ENCODE measurements at places on chromosomes 6 and 20.

GRCh38 chr20:37622728-37623127 is 71.1 kb upstream of the CTNNBL1 start:
- no peak for DNase-seq

DNA sequence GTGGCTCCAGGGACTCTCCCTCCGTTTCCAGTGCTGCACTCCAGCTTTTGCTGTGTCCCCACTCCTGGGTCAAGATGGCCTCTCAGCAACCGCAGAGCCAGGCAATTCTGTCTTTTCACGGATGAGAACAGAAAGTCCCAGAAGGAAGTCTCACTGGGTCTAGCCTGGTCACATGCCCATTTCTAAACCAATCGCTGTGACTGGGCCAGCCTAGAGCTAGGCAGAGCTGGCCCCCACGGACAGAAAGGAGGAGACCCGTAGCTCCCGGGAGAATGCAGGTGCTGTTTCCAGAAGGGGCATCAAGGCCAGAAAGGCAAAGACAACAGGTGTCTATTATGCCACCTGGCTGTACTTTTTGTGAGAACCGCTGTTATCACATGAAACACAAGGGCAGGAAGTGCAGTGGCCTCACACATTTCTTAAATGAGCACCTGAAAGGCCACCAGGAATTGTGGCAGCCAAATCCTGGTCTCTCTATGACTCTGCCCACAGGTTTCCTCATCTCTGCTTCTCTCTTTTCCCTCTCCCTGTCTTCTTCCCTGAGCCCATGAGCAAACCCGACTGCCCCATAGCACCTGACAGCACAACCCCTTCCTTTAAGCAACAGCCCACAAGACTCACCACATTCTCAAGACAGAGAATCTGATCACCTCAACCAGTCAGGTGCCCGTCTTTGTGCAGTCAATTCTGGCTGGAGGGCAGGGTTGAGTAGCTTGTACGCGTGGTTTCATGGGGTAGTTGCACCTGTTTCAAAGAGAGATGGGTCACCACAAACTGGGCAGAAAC is 37.1 kb upstream of the B4GALT5 start:
- no peak for DNase-seq

DNA sequence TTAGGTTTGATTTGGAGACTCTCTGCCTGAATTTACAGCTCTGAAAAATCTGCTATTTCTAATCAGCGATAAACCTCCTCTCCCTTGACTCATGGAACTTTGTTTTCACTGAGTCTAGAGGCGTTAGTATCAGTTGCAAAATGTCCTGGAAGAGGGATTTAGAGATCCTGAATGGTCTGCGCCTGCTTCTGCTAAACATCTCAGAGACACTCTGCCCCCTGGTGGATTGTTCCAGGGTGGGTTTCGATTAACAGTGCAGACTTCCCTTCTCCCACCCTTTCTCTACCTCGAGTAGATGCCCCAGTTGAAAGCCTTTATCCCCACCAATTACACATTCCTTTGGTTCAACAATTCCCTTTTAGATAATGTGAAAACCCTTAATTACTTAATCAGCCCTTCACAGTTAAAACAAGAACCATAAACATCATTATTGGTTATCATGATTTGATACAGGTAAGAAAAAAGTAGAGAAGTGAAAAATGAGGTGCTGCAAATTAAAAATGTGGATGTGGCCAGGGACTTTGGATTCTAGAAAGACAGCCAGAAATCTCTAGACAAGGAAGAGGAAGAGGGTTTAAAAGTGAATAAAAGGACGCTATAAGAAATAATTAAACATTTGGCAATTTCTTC is 5.5 kb downstream of the HTR1B start:
- DNase-seq: peak; percentile 73

DNA sequence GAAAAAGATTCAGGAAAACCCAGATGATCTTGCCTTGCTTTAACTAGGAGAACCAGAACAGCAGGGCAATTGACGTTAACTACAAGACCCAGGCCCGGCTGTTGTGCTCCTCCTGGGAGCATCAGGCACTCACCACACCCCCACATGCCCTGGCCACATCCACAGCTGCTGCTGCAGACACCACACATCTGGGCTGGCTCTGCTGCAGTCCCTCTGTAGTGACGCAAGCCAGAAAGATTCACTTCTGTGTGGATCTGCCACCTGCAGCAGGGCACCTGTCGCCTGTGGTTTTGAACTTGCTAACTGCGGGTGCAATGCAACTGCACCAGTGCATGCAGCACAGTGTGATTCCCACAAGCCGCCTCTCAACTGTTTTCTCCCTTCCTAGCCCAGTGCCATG is 228.8 kb downstream of the SYNDIG1 start:
- DNase-seq: no peak

- no peak for DNase-seq
Observed at GRCh38 chr6:62042429-62042828, 243.6 kb downstream of the KHDRBS2 start.

DNA sequence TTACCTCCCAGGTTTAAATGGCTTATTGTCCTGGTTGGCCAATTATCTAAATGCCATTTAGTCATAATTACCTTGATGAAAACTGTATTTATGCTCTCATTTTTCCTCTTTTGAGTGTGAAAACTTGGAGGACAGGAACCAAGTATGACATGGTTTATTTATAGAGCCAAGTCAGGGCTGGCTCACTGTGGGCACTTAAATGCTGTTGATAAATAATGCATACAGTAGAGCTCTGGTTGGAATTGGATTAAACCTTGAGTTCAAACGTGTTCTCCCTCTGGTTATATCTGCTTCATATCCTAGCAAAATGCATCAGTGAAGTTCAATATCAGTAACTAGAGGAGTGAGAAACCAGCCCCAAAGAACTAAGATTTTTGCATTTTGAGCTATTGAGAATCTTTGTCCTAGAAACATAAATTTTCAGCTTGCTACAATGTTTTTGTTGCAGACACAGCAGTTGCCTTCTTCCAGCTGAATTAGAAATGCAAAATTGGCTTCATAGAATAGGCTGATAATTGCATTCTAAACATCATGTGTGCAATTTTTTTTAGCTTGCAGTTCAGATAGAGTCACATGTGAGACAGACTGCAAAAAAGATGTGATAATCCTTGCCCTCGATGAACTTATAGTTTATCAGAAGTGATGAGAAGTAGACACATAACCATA is 255.8 kb downstream of the BTBD3 start:
- DNase-seq: no peak

DNA sequence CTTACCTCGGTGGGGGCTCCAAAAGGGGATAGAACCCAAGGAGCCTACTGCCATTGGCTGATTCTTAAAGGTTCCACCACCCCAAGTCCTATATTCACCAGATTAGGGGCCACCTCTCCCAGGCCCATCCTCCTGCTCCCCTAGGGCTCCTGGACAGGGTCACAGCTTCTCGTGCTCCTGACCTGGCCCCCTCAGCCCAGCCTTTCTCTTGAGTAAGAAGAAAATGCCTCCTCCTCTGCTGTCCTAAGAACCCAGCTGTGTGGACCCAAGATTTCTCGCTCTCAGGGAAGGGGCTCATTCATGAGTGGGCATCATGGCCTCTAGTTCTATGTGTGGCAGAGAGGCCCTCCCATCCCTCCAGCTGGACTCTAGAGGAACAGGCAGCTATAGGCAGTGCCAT is 16.6 kb downstream of the HLA-DPB1 start:
- DNase-seq: no peak

GRCh38 chr6:30942338-30943060 is 1.7 kb downstream of the MUCL3 start:
- DNase-seq: peak; percentile 10

- no peak for DNase-seq
Observed at GRCh38 chr6:160400446-160400845, 52.3 kb downstream of the SLC22A3 start.
